Activated naive CD4-positive, alpha-beta T cell (primary cell): ENCODE measurements at places on chromosomes 3 and 15.
A peak's percentile ranks its signal among the peaks of the same experiment; 100 is the strongest.

GRCh38 chr15:84079885-84080777, 155.4 kb upstream of the GOLGA6L4 start:
- peak; percentile 1 for DNase-seq

DNA sequence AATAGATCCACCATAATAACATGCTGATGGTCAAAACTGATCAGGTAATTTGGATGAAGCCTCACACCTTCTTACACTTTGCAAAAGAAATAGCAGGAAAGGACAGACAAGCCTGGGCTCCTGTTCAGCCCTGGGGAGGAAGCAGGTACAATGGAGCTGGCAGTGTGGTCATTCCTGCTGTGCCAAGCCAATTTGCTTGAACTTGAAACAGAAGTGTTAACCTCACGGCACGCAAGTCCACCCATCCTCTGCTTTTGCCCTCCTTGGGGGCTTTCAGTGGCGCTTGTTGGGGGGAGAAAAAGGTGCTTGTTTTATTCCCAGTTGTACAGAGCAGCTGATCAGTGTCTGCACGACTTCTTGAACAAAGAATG, 36.8 kb upstream of the RFTN1 start:
- no peak for DNase-seq

DNA sequence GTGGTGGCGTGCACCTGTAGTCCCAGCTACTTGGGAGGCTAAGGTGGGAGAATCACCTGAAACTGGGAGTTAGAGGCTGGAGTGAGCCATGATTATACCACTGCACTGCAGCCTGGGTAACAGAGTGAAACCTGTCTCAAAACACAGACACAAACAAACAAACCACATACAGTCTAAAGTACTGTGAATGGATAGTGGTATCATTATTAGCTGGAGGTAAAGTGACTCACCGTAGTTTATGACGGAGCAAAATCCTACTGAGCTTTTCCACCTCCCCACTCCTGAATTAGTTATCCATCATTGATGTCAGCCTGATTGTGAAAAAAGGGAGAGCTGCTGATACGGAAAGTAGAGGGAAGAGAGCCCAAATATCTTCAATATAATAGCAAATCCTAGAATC, 3.2 kb upstream of the CNOT10 start:
- no peak for DNase-seq

GRCh38 chr15:62164396-62165103, 535 bp downstream of the C2CD4B start:
- no peak for DNase-seq

DNA sequence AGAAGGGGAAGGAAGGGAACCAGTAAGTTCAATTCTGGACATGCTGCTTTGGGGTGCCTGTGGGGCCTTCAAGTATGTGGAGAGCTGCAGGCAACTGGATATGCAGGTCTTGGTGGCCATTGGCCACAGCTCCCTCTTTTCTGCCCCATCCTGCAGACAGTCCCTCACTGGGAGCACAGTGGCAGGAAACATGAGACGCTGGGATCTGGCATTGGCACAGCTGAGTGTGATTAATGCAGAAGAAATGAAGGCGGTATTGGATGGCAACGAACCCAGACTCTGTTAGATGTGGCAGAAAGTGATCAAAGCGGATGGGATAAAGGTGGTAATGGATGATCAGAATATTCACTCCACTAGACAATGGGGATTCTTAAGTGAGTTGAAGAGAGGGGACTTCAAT, 23.2 kb upstream of the VPS8 start:
- DNase-seq: no peak
